ENCODE measurements at places on chromosomes 2 and 18.

DNA sequence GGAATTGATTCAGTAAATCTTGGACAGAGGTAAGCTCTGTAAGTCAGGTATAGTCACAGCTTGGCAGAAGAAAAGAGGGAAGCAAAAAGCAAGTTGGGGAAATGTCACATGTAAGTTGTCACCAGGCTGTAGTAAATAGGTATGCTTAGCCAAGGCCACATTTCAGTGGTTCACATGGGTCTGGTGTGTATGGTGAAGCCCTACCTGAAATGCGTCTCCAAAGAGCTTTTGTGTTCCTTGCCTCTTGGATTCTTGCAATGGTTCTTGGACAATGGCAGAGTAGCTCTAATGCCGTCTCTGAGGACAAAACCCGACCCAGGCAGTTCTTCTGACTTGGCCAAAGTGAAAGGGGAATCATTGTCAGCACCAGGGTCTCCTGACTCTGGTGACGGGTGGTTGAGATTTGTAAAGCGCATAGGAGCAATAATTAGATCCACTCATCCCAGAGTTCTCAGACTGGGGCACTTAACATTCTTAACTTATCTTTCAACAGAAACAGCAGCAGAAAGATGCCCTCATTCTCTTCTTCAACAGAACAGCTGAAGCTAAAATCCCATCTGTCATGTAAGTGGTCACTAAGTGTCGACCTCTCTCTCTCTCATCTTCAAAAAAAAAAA is 34.4 kb upstream of the RPL37A start:
- no peak for DNase-seq

- DNase-seq = no peak
Measured at GRCh38 chr18:58988600-58988999, 123.9 kb downstream of the ZNF532 start.

- DNase-seq = no peak
Measured at GRCh38 chr2:205995260-205995659, 90.7 kb downstream of the INO80D start.

DNA sequence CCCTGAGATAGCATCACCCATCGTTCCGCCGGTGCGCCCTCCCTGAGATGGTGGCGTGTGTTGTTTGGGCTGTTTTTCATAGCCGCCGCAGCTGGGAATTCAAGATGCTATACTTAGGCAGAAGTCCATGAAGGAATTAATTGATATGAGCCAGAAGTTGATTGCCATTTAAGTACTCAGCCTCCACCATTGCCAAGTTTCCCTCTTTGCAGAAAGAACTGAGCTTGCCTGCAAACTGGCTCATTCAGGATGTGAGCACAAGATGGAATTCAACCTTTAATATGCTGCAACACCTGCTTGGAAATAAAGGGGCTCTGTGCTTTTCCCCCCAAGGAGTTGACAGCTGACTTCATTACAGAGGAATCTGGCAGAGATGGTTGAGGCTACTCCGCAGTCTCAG is 295.5 kb downstream of the ZNF521 start:
- DNase-seq = no peak

DNA sequence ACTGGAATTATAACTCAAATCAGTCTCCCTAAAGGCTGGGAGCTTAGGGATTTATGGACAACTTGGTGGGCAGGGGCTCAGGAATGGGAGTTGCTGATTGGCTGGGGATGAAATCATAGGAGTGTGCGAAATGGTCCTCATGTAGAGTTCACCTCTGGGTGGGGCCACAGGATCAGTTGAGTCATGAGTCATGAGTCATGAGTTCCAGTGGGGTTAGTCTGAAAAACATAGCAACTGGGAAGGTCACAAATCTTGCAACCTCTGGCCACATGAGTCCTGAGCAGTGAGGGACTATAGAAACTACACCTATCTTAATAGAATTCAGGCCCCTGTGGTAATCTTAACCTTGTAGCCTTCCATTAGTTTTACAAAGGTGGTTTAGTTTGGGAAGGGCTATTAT is 383.3 kb downstream of the RBM43 start:
- no peak for DNase-seq

GRCh38 chr2:178295906-178296305 is 101.6 kb downstream of the OSBPL6 start:
- DNase-seq = no peak

GRCh38 chr2:19769513-19769912 is 132.3 kb downstream of the TTC32 start:
- no peak for DNase-seq

DNA sequence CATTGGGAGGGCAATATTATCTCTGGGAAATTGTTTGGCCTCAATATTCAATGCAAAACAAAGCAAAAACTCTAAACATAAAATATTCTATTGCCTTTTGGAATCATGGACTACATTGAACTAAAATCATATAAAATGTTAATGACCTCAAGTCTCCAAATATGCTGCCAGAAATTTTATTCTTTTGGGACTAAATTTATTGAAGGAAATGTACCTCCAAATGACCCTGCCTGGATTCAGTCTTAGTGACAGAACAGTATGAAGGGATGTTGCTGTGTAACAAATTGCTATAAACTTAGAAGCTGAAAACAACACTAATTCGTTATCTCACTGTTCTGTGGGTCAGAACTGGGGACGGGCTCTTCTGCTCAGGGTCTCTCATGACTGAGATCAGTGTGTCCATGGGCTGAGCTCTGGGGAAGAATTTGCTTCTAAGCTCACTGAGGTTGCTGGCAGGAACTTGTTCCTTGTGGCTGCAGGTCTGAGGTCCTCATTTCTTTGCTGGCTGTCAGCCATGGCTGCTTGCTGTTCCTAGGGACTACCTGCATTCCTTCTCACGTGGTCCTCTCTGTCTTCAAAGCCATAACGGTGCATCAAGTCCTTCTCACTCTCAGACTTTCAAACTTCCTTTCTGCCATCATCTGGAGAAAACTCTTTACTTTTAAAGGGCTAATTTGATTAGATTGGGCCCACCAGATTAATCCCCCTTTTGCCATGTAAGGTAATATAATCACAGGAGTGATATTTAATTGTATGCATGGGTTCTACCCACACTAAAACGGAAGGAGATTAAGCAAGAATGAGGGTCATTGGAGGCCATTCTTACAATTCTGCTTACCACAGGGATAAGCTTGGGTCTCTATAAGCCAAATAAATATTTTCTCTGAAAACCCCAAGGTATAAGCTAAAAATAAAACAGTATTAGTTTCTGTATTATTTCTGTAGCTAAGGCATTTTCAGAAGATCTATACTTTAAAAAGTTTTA is 149.0 kb downstream of the ADCYAP1 start:
- DNase-seq = no peak

GRCh38 chr2:71830497-71831192 is 317.0 kb downstream of the CYP26B1 start:
- no peak for DNase-seq

DNA sequence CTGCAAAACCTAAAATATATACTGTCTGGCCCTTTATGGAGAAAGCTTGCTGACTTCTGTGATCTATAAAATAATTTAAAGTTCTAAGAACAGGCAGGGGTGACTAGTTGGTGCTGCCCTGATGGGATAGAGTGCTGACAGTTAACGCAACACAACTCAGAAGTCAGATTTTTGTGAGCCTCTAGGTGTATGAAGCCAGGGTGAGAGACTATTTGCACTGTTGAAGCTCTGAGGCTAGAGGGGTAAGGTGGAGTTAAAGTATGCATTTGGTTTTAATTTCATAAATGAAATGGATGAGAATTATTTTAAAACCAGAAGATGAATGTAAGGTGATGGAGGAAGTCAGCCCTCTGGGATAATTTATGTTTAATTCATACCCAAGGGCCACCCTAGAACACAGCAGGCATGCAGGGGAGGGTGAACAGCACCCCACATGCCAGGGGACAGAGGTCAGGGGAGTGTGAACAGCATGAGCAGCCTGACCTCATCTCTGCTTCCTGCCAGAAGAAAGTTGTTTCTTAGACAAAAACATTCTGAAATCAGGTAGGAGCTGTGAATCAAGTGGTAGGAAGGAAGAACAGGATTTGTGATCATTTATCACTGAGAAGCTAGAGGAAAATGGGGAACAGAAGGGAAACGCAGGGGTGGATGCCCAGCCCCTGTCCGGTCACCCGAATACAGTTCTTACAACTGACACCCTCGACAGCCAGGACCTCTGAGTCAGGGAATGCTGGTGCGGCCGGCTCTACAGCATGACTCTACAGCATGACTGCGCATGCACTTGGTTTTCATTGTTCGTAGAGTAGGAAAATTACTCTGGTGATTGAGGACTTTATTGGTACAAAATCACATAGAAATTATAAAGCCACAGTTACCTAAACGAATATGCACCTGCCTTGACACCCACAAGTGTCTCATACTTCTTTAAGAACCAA is 93.1 kb downstream of the MBP start:
- no peak for DNase-seq

GRCh38 chr2:217934321-217935131 is 68.3 kb downstream of the TNS1 start:
- DNase-seq = no peak

DNA sequence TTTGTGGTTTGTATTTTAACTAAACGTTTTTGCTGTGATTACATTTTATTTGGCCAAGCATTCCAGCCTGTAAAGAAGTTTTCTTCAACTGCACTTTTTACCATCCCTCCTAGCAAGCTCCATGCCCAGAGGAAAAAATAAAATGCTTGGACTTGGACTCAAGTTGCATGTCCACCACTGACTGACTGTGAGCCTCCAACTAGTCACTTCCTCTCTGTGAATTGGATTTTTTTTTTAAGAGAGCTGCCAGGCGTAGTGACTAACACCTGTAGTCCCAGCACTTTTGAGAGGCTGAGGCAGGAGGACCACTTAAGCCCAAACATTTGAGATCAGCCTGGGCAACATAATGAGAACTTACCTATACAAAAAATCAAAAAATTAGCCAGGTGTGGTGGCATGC is 1185.2 kb upstream of the PIK3C3 start:
- no peak for DNase-seq

GRCh38 chr2:205405194-205405593 is 277.1 kb upstream of the NRP2 start:
- no peak for DNase-seq

GRCh38 chr2:157899125-157899839 is 23.2 kb upstream of the ACVR1 start:
- DNase-seq = no peak

DNA sequence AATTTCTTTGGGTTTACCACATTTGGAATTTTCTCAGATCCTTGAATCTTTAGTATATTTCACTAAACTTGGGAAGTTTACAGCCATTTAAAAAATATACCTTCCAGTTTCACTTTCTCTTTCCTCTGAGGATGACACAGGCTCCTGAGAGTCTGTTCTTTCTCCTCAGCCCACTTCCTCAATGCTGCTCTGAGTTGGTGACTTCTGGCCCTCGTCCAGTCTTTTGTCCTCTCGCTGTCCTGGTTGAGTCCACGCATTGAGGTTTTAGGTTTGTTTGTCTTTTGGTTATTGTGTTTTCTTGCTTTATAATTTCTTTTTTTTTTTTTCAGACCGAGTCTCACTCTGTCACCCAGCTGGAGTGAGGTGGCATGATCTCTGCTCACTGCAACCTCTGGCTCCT is 40.7 kb upstream of the GALR1 start:
- DNase-seq = no peak

DNA sequence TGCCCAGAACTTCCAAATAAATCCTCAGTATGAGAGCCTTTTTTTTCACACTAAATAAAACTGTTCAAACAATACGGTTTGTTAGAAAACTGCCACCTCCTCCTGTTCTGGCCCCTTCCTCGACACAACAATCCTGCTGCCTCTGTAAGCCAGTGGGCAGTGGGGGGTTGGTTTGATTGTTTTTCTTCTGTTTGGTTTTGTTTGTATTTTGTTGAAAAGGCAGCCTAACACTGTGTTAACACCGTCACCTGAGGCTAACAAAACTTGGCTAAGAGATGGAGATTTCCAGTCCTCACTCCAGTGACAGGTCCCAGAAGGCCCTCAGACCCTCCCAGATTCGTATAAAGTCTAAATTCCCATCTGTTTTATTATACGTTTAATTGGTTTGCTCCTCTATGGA is 402.1 kb downstream of the ZNF521 start:
- DNase-seq = no peak

DNA sequence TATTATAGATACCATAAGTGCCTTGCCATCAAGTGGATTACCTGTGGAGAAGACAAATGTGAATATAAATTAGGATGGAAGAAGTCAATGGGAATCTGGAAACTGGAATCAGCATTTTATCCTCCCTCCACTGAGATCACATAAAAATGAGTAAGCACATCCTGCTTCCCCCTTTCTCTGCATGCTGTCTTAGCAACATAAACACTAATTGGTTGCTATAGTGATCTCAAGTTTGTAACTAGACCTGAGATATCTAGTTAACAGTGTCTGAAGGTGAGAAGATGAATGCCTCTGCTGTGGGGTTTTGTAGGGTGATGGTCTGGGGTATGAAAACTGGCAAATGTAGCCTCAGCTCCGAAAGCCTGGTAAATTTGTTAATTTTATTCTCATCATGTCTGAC is 1357.5 kb upstream of the CELF4 start:
- DNase-seq = no peak

DNA sequence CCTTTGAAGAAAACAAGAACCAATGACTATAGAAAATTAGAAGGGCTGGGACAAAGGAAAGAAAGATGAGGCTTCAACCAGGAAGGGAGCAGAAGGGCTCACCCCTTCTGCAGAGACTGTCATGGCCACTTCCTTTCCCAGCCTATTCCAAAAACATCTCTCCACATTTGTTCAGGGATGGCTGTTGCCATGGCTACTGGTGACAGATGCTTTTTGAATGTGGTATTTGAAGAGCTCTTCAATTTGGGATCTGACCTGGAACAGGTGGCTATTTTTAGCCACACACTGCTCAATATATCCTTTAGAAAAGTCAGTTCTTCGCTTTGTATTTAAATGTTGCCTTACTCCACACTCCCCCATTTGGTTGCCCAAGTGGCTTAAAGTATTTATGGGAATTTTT is 64.1 kb upstream of the LCLAT1 start:
- DNase-seq = no peak

DNA sequence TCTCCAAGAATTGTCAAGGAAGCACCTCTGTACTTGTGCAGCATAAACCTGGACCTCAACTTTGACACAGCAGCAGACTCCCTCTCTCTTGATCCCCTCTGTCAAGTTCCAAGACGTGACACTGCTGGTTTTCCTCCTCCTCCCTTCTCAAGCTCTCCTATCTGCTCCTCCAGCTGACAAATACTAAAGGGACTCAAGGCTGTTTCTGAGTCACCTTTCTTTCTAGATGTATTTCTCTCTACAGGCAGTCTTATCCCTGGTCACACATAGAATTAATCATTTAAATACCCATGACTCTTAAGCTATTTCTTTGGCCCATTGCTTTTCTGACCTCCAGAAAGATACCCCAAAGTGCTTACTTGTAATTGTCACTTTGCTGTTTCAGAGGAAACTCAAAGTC is 53.5 kb downstream of the SEPTIN10 start:
- no peak for DNase-seq

GRCh38 chr2:165898381-165898780 is 55.2 kb downstream of the TTC21B start:
- no peak for DNase-seq

- DNase-seq = no peak
Measured at GRCh38 chr2:237012577-237013267, 73.0 kb upstream of the COPS8 start.

- DNase-seq = no peak
Measured at GRCh38 chr18:79771446-79772107, 26.2 kb upstream of the KCNG2 start.

All from stimulated activated CD4-positive, alpha-beta T cell treated with anti-CD3 and anti-CD28 coated beads, Interleukin-15, amount 100 ng/mL, for 1 hour (primary cell).